HL-60 (cell line): ENCODE measurements at places on chromosomes 3 and 15.

DNA sequence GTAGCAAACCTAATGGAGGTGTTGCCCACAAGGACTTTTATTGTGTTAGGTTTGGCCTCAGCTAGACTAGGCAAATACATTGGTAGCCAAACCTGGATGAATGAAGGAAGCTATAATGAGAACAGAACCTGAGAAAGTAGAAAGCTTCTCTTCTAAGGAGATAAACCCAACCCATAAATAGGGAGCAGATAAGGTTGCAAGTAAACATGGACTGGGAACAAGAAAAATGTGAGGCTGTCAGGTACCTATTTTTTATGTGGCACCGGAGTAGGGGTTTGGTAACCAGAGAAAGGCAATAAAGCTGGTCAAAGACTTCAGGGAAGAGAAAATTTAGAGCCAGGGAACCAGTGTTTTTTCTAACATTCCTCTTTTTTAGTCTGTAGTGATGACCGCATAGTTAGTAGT is 25.0 kb downstream of the ZNF654 start:
- no peak for DNase-seq

DNA sequence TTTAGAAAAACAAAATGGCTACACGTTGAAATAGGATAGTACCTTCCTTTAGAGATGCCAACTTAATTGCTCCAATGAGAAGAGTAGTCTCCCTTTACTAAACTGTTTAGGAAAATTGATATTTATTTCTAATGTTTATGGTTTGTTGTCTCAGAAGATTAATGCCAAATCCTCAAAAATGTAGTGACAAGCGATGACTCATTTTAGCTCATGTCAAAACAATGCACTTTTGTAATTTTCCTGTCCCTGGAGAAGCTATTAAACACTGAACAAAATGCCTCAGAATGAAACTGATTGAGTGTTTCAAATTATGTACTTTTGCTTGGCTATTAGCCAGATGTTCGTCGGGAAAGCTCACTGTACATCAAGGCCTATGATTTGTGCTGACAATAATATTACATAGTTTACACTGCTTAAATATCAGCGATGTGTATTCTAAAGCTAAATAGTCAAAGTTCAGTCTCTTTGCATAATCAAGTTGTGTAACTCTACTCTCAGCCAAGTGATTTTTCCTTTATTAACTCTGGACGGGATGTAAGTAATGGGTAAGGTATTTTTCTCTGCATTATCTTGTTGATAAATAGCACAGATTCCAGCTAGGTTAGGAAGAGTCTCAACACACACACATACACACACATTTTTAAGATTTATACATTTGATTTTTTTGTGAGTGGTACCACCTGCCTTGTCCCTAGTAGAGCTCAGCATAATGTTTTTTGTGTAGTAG is 83.7 kb downstream of the CMSS1 start:
- DNase-seq, result no peak

DNA sequence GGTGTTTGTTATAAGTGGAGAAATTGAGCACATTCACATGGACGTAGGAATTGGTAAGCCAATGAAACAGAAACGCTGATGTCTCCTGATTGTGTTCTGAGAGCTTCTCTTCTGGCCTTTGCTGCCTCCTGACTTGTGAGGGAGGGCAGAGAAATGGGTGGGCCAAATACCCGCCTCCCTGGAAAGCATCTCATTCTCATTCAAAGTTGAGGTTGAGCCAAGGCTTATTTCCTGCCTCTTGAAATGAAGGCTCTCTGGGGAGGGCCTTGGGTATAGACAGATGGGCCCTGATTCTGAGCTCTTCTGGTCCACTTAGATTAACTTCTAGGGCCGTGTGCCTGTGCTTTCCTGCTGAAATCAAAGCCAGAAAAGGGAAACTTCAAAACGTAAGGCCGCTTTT is 57.4 kb upstream of the MYZAP start:
- DNase-seq, result no peak

- DNase-seq, result peak; percentile 6
These were observed 225.6 kb upstream of the ROPN1 start for GRCh38 chr3:124217542-124217941.

DNA sequence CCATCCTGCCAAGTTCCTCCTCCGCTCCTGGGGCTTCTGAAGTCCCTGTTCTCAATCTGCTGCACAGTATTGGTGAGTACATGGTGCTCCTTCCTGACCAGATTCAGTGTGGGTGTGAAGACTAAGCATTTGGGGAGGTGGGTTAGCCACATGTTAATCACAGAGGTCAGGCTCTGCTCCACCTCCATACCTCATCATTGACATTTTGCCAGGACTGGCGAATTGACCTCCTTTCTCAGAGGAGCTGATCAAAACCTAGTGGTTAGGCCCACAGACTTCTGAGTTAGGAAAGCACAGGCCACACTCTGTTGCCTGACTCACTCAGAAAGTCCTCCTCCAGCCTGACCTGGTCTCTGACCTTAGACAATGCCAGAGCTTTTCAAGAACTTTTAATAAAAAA is 8.4 kb upstream of the RPS17 start:
- no peak for DNase-seq

- DNase-seq, result no peak
These were observed 72.7 kb upstream of the CORO2B start for GRCh38 chr15:68506071-68506470.

DNA sequence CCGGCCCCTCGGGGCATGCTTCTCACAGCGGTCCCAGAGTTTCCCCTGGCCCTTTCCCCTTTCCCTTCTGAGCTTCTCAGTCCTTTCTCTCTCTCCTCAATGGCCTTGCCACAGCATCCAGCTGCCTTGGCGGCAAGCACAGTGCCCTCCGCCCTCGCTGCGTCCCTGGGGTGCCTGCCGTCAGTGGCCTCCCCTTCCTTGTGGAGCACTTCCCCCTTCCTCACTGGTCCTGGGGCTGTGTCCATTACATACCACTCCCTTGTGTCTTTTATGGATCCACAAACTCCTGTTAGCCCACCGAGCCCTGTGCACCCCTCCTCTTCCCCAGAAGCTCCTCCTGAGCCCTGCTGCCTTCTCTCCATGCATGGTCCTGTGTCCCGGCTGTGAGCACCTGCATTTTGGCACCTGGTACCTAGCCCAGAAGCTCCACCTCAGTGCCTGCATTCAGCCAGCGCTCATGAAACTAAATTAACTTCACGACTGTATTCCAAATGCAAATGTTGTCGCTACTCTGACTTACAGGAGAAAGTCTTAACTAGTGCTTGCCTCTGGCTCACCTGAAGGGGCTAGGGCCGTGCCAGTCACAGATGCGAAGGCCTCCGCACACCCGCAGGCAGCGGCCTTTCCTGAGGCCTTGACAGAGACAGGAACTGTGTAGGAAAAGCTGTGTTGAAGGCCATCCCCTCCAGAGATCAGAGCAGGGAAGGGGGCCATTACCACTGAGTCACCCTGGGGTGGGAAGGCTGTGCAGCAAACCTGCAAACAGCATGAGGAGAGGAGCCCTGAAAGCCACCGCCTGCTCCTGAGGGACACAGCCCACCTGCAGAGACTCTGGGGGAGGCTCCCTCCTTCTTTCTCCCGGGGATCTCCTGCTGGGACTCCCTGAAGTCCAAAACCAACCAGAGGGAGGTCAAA is 19.1 kb upstream of the KLF13 start:
- DNase-seq, result no peak

GRCh38 chr3:6394944-6395343 is 466.0 kb upstream of the GRM7 start:
- DNase-seq, result no peak

GRCh38 chr3:188974856-188975599 is 196.7 kb upstream of the TPRG1 start:
- peak; percentile 75 for DNase-seq

DNA sequence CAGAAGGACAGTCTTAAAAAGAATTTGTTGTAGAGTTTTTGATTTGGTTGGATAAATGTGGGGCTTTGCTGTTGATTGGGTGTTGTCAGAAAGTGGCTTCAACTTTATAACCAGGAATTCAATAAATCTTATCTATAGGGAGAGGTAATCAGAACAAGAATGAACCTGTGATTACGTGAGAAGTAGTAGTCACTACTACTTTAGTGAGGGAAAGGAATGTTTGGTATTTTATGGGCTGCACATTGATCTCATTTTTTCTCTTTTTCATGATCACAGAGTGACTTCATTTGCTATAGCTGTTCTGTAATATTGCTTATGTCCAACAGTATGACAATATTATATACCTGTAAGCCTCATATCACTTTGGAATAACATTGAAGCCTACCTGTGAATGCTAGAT is 485.2 kb upstream of the BCHE start:
- no peak for DNase-seq

DNA sequence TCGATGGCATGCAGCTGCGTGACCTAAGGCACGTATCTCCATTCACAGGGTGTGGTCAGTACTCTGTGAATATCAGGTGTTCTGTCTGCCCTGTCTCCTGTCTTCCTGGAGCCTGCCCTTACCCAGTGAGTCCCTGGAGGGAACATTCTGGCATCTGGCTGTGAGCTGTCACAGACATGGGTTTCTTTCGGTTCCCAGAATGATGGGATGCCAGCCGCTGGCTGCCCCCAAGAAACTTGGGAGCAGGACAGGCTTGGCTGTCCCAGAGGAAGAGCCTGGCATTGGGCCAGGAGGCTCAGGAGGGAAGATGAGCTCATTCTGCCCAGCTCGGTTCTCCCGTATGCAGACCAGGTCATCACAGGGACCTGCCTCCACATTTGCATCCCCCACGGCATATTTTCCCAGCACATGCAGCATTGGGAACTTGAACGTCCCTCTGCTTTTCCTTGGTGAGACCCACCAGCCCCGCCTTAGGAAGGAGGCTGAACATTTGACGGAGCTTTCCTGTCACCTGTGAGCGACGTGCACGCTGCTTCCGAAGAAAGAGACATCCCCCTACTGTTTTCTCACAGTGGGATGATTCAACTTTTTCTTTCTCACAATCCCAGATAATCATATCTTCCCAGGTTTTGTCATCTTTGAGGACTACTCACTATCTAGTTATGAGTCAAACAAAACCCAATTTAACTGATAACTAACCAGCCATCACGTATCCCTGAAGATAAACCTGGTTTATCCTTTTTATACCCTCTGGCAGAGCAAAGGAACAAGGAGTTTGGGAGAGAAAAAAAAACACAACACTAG is 22.0 kb upstream of the PGPEP1L start:
- no peak for DNase-seq

DNA sequence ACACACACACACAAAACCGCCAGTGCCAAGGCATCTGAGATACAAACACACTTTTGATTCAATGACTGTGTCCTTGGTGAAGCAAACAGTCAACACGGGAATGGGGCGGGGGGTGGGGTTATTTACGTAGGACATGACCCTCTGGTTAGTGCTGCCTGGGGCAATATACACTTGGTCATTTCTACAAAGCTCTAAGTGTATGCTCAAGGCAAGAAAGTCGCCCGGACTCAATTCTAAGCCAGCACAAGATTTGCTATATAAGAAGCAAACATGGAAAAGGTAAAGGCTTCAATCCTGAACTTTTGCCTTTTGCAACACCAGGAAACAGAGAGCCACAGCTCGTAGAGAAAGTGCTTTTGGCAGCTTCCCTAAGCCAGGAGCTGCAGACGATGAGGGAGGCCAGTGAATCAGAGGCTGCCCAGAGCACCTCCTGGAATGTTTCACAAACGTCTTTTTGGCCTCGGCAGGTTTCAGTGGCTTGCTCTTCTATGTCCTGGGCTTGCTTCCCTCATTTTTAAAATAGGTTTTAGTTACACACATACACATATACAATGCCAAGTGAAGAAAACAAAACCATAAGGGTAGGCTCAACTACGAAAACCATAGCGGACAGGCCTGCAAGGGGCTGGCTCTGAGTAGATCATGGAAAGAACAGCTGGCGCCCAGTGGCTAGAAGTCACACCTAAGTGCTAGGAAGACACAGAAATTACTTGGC is 73.6 kb downstream of the TM4SF4 start:
- no peak for DNase-seq

DNA sequence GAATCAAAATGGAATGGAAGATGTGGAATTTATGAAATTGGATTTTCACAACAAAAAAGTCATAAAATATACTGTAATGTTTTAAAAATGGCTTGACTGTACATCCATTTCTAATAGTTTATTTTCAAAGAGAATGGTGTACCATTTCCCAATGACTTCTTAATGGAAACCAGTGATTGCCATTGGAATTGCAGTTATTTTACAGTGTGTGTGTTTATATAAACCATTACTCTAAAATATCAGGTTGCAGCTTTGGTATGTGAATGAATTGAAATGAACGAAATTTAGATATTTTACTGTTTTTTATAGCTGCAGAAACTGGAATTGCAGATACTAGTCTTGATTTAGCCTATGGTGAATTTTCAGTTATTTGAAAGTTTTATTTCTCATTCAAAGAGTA is 165.6 kb downstream of the UBE2E2 start:
- no peak for DNase-seq

DNA sequence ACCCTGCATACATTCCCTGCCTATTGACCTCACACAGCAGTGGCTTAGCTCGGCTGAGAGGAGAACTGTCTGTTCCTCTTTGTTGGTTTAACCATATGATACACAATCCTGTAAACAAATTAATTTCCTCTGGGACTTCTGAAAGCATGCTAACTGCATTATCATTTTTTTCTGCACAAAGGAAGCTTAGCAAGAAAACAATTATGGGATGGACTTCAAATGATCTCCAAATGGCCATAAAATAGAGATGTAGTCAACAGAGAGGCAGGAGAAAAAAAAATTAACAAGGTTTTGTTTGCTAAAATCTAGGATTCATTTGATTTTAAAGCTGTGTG is 14.4 kb upstream of the TMC3 start:
- no peak for DNase-seq

GRCh38 chr15:74055804-74056203 is 26.5 kb downstream of the GOLGA6A start:
- DNase-seq, result no peak

- DNase-seq, result peak; percentile 87
These were observed at the start of gene ADPGK for GRCh38 chr15:72783640-72784455. ADPGK (minus strand) TSS chr15:72783758; CDS start chr15:72783691, 67 bp downstream.

- no peak for DNase-seq
These were observed 316.1 kb upstream of the TMCO5A start for GRCh38 chr15:37618353-37618752.

- DNase-seq, result no peak
These were observed 38.7 kb upstream of the SNRK start for GRCh38 chr3:43247561-43248184.

DNA sequence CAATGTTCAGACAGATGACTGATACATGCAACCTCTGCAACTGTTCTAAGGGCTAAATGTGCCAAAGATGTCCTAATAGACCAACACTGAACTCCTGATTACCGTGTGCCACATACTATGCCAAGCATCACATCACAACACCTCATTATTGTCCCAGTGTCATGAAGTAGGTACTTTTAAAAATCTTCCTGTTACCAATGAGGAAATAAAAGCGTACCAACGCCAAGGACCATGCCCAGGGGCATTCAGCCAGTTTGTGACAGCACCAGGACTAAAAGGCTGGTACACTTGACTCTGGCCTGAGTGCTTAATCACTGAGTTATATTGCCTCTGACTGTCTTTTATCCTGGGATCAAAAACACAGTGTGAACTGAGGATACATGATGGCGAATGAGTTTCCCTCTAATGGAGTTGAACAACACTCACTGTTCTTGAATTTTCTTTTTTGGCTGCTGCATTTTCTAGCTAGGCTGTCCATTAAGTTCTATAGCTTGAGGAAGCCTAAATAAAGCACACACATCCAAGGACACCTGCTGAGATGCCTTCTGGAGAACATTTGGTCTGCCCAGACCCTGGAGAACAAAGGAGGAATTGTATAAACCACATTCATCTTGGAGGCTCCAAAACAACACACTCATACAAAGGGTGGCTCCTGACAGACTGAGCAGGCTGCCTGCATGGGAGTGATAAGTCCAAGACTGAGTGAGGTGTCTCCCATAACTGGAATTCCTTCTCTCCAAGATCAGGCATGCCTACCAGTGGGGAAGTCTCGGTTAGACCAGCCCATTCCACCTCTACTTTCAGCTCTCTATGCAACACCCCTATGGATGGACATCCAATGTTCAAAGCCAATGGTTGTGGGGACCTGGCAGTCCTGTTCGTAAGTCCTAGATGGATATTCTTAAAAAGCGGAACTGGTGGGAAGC is 126.7 kb upstream of the PRICKLE2 start:
- no peak for DNase-seq
